Temporal lobe (tissue), 4 donors: ENCODE measurements at places on chromosomes 1 and 21. TPM values are rescaled to one million over a fixed set of nuclear protein-coding genes. Genes with fewer than 3 reads are reported as not detected.

The IVL gene
- total RNA-seq: under 0.01 TPM

The HAO2 gene
- total RNA-seq: not detected

The CFHR3 gene
- total RNA-seq: not detected

The CNKSR1 gene
- total RNA-seq: 3.2 TPM

The SPRR1A gene
- not detected for total RNA-seq

The GUCA2A gene
- not detected for total RNA-seq

The RBM11 gene
- total RNA-seq: 5.9 TPM

The DCDC2B gene
- not detected for total RNA-seq

The TACSTD2 gene
- total RNA-seq: not detected

The CA14 gene
- total RNA-seq: 1.7 TPM

The SAMD11 gene
- 1.2 TPM for total RNA-seq

The RYR2 gene
- total RNA-seq: 23.8 TPM

The ANKRD45 gene
- total RNA-seq: 19.4 TPM

The SPRR5 gene
- total RNA-seq: not detected

The CYP4X1 gene
- total RNA-seq: 13.8 TPM

The RHD gene
- total RNA-seq: 0.25 TPM

The S1PR1 gene
- 20.7 TPM for total RNA-seq

The GNAT2 gene
- not detected for total RNA-seq

The POGK gene
- 48.9 TPM for total RNA-seq

The THEM5 gene
- total RNA-seq: not detected

The UBL4B gene
- 0.25 TPM for total RNA-seq

The MX2 gene
- total RNA-seq: 0.98 TPM

The GCLM gene
- 6.9 TPM for total RNA-seq

The ESPN gene
- total RNA-seq: under 0.01 TPM

The HRNR gene
- total RNA-seq: not detected

The C1orf167 gene
- not detected for total RNA-seq

The TMEM51 gene
- total RNA-seq: 0.98 TPM

The PI4KB gene
- total RNA-seq: 34.4 TPM

The ADORA3 gene
- 0.74 TPM for total RNA-seq

The ANGPTL1 gene
- 4.7 TPM for total RNA-seq

The OR2L8 gene
- total RNA-seq: 0.74 TPM

The ANGPTL3 gene
- total RNA-seq: not detected

The DCST2 gene
- not detected for total RNA-seq

The PLEKHA6 gene
- total RNA-seq: 10.3 TPM

The HMGN1 gene
- 127 TPM for total RNA-seq

The AADACL3 gene
- not detected for total RNA-seq

The NCAM2 gene
- 35.9 TPM for total RNA-seq

The TSPAN1 gene
- total RNA-seq: 0.74 TPM

The VHLL gene
- 0.25 TPM for total RNA-seq

The C1QB gene
- 5.9 TPM for total RNA-seq

The VCAM1 gene
- 19.9 TPM for total RNA-seq

The ANKRD34A gene
- total RNA-seq: 1.7 TPM

The FAM163A gene
- total RNA-seq: 0.25 TPM

The AHCYL1 gene
- total RNA-seq: 24.8 TPM

The ARHGEF16 gene
- total RNA-seq: 0.25 TPM

The OLIG2 gene
- 15.2 TPM for total RNA-seq

The ITLN2 gene
- not detected for total RNA-seq
